ENCODE measurements at places on chromosomes 1 and 21.

GRCh38 chr1:193741228-193741627 is 554.8 kb upstream of the B3GALT2 start:
- DNase-seq = no peak

DNA sequence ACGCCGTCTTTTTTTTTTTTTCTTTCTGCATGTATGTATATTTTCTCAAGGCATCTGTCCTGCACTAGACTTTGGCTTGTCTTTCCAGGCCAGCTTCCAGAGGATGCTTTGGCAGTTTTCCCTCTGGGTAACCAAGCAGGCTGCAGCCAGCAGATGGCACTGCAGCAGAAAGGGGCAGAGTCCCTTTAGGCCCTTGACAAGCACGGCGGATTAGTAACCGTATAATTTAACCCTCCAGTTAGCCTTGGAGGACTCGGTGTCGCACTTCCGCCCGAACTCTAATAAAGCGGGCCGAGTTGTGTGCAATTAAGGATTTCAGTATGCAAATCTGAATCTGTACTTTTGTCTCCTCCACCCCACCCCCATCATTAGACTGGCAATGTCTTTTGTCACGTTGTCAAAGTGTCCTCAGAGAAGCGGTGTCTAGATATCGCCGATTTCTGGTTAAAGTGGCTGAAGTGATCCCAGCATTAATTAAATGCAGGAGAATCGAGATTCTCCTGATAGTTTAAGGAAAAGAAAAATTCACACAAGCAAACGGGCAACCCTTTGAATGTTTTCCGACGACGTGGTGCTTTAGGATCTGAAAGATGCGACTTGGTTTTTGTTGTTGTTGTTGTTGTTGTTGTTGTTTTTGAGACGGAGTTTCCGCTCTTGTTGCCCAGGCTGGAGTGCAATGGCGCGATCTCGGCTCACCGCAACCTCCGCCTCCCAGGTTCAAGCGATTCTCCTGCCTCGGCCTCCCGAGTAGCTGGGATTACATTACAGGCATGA is 1.1 kb upstream of the TMEM167B start:
- DNase-seq = no peak

GRCh38 chr1:55951291-55951690 is 628.1 kb downstream of the PLPP3 start:
- DNase-seq = no peak

DNA sequence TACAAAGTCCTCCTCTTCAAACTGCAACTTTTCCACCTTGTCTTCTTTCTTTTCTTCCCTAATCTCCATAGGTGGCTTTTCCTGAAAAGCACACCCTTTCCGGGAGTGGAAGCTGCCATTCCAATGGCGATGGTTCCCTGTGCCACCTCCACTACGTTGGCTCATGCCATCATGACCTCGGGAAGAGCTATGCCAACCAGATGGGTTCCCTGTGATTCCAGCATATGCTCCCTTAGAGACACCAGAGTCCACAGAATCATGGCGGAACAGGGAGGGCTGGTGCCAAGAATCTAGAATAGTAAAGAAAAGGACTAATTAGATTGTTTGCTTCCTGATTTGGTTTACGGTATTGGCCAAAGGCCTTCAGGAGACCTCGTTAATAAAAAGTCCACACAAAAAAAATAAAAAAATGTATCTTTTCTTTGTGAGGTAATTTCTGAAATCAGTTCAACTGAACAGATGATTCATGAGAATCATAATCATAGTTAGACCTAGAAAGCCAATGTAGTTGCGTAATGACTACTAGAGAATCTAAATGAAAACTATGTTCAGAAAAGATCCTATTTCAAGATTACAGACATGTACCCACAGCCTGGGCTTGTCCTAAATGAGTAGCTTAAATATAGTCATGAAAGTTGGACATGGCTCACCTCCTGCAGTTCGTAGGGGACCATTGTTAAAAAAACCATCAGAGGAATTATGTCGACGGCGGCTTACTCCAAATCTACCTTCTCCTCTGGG is 30.9 kb upstream of the CCDC17 start:
- DNase-seq = peak; percentile 7

GRCh38 chr1:90986953-90987352 is 34.9 kb downstream of the ZNF644 start:
- DNase-seq = no peak

DNA sequence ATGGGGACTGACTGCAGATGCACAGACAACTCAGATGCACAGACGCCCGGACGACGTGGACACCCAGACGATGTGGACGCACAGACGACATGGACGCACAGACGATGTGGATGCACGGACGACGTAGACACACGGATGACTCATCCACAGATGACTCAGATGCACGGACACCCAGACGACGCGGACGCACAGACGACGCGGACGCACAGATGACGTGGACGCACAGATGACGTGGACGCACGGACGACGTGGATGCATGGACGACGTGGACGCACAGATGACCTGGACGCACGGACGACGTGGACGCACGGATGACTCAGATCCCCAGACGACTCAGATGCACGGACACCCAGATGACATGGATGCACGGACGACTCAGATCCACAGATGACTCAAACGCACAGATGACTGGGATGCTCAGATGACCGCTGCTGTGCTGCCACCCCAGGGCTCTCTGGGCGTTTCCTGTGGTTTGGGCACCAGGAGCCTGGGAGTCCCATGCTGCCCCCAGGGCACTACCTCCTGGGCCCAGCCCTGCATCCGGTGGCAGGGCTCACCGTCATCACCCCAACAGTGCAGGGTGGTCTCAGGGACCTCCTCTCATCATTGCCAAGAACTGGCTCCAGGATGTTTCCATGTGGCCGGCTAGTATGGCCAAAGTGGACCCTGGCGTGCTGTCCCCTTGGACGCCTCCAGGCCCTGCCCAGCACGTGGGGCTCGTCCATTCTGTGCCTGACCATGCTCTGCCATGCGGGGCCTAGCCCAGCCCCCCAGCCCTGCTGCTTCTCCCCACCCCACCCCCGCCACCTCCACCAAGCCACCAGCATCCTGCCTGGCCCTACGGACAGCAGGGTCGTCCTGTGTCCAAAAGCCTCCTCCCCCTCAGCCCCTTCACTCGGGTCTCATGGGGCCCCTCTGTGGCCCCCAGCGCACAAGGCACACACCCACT is 14.0 kb downstream of the FAAP20 start:
- no peak for DNase-seq

DNA sequence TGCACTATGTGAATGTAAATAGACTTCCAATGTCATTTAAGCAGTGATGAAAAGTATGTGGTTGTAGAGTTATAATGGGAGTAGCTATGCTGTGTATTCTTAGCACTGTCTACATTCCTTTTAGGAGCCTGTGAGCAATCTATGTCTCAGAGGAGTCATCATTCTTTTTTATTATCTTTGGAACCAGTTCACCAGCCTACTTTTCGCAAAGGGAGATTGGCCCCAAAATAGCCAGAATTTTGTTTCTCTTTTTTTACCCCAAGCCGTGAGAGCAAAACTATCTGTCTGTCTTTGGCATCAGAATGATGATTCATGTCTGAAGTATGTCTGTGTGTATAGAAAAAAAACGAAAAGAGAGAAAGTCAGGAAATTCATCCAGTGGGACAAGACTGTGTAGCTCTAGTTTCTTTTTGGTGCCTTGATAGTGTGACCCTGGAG is 44.2 kb downstream of the OSBPL9 start:
- DNase-seq = peak; percentile 96

DNA sequence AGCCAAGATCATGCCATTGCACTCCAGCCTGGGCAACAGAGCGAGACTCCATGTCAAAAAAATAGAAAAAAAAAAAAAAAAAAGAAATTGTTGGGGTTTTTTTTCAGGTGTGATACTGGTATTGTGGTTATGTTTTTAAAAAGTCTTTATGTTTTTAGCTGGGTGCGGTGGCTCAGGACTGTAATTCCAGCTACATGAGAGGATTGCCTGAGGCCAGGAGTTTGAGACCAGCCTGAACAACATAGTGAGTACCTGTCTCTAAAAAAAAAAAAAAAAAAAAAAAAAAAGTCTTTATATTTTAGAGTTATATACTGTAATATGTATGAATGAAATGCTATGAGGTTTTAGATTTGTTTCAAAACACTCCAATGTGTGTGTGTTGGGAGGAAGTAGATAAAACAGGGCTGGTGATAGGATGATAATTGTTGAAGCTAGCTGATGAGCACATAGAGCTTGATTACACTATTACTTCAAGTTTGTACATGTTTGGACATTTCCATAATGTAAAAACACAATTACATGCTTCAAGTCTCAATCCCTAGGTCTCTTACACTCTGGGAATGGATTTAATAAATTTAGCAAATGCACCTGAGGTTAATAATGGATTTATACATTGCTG is 30.2 kb upstream of the ATP5PO start:
- DNase-seq = no peak

GRCh38 chr1:212606395-212607205 is 2.0 kb upstream of the ATF3 start:
- no peak for DNase-seq

GRCh38 chr21:42672699-42673458 is 19.5 kb downstream of the PDE9A start:
- no peak for DNase-seq

DNA sequence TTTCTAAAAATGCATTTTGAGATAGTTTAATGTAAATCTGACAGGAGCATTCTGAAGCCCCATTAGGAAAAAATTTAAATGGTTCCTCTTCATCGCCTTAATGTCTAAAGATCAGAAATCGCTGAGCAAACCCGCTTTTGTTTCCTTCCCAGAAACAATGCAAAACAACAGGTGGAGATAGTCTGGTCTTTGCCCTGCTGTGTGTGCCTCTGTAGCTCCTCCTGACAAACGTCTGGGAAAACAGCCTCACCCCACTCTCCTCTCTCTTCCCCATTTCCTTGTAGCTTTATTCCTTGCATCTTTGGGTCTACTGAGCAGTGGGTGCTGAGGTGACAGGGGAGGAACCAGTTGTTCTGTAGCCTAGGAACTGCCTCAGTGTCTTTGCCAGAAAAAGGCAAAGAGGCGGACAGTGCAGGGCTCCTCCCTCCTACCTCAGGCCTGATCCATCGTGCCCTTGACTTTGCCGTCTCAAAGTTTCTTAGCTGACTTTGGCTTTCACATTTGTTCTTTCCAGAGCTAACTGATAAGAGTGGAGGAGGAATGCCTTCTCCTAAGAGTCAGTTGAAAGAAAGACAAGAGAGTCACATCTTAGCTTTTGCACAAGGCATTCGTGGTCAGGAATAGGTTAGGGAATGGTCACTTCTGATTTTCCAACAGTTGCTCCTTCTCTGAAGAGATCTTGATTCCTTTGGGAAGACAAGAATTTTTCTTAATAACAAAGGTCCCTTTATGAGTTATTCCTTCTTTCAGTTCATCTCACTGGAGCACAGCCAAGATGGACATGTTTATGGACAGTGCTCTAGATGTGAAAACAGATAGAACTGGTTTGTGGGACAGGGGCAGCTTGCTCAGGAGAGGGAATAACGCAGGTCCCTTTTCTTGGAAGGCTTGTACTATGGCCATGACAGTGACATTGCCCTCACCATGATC is 24.9 kb downstream of the SYT11 start:
- no peak for DNase-seq

GRCh38 chr1:210231846-210232510 is 618 bp upstream of the SERTAD4 start:
- DNase-seq = no peak

DNA sequence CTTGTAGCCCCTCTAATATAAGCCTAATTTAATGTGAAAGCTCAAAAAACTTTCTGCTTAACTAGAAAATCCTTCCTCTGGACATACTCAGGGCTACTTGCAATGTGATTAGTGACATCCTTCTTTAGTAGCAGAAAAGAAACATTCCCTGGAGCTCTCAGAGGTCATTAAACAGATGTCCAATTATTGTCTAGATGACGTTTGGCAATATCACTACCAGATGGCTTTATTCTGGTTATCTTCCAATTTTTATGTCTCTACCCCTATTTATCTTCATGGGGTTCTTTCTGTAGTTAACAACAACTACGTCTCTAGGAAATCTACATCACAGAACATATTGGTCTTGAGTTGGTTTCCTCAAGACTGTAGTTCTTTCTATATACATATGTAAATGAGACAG is 44.2 kb downstream of the CTH start:
- no peak for DNase-seq

- DNase-seq = no peak
Observed at GRCh38 chr1:223535319-223535718, 130.2 kb downstream of the CAPN8 start.

DNA sequence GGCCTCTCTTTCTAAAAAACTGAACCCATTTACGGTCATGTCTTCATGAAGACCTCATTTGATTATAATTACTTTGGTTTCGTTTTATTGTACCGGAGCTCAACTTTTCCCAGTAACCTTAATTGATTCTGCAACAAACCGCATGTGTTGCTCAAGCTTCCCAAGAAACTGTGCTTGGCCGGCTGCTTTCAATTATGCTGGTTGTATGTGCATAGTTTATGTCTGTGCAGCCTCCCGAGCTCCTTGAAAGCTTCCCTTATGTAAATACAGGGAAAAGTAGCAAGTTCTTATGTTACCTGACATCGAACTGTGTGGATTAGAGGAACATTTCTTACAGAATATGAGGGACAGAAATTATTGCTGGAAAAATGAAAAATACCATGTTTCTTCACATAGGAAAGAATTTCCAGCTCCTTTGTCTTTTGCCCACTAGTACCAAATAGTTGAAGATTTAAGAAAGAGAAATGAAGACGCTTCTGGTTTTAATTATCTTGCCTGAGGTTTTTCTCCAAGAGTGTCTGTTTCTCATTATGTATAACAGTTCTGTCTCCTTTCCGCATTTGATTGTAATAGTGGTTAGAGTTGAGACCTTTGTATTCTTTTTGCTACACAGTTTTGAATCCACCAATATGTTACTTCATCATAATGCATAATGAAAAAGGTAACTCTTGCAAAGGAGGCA is 2.1 kb downstream of the VCAM1 start:
- DNase-seq = peak; percentile 89

GRCh38 chr21:18350216-18350615 is 53.4 kb downstream of the TMPRSS15 start:
- DNase-seq = no peak

GRCh38 chr1:20555025-20555757 is 2.8 kb downstream of the FAM43B start:
- no peak for DNase-seq

- peak; percentile 73 for DNase-seq
Observed at GRCh38 chr1:160206421-160207117, 1.4 kb downstream of the PEA15 start.

DNA sequence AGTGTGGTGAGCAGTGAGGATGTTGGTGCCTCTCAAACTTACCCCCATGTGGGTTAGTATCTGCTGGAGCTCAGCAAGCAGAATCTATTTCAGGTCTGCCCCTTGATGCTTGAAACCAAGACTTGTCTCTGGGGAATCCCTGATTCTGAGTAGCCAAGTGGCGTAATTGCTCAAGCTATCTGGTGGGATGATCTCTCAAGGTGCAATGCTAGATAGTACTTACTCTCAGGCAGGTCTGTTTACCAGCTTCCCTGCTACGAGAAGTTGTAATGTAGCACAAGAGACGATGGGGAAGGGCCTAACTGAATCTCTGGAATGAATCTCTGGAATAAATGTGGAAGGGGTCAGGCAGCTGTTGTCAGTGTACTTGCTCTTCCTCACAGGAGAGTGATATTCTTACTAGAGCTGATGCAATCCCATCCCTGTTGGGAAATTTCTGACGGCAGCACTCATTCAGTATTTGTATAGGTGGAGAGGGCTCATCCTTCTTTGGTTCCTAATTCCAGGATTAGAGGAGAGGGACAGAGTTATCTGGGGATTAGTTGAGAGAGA is 65.4 kb downstream of the MACF1 start:
- peak; percentile 45 for DNase-seq

- no peak for DNase-seq
Observed at GRCh38 chr1:40732756-40733301, 41.3 kb downstream of the NFYC start.

Measured in AG04449 (cell line).